ENCODE measurements at places on chromosomes 6 and 20.

GRCh38 chr6:75296811-75297779, 12.5 kb upstream of the TMEM30A start:
- peak; percentile 33 for DNase-seq

GRCh38 chr20:17848249-17849048, 120.1 kb downstream of the SNX5 start:
- DNase-seq, result no peak

DNA sequence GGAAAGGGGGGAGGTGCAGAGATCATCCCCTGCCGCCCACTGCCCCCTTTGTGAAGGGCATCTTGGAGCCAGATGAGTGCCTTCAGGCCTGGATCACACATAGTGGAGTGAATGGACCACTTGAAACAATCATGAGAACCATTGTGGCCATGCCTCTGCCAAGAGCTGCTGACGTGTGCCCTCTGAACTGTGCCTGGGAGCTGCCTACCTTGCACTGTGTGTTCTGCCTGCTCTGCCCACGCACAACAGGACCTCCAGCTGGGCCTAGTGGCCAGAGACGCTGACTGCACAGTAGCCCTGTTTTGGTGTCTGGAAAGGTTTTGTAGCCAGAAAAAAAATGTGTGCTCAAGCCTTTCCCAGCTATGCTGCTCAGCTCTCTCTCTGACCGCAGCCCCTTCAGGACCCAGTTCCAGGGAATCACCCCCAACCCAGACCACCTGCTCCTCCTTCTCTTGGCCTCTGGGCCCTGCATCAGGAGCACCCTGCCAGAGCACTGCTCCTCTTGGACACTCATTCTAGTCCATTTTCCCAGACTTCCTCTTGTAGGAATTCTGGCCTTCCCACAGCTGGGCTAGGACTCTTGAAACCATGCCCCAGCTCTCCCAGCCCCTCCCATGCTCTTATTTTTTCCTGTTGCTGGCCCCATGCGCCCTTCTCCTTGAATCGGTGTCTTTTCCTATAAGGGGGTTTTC, 1.6 kb upstream of the ADIG start:
- DNase-seq, result no peak

- no peak for DNase-seq
Measured at GRCh38 chr20:61114493-61115175, 137.4 kb upstream of the CDH4 start.

GRCh38 chr20:2363587-2363986, 17.1 kb upstream of the TGM6 start:
- DNase-seq, result no peak

DNA sequence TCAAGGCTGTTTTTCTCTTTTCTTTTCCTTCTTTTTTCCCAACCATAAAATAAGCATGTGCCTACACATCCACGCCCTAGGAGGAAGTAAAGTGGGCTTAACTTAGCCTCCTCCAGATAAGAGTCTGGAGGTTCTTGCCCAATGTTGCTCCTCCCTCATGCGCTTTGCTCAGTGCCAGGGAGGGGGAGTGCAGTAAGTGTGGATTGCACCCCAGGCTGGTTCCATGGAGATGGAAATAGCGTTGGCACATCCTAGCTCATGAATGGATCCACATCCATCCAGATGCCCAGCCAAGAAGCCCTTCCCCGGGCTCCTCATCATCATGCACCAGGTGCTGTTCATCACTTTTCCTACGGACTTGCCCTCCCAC, 58.2 kb downstream of the NEDD9 start:
- DNase-seq, result no peak

GRCh38 chr20:61414455-61414991, 162.5 kb downstream of the CDH4 start:
- DNase-seq, result no peak

- no peak for DNase-seq
Measured at GRCh38 chr6:127100510-127101140, 17.8 kb upstream of the RSPO3 start.

DNA sequence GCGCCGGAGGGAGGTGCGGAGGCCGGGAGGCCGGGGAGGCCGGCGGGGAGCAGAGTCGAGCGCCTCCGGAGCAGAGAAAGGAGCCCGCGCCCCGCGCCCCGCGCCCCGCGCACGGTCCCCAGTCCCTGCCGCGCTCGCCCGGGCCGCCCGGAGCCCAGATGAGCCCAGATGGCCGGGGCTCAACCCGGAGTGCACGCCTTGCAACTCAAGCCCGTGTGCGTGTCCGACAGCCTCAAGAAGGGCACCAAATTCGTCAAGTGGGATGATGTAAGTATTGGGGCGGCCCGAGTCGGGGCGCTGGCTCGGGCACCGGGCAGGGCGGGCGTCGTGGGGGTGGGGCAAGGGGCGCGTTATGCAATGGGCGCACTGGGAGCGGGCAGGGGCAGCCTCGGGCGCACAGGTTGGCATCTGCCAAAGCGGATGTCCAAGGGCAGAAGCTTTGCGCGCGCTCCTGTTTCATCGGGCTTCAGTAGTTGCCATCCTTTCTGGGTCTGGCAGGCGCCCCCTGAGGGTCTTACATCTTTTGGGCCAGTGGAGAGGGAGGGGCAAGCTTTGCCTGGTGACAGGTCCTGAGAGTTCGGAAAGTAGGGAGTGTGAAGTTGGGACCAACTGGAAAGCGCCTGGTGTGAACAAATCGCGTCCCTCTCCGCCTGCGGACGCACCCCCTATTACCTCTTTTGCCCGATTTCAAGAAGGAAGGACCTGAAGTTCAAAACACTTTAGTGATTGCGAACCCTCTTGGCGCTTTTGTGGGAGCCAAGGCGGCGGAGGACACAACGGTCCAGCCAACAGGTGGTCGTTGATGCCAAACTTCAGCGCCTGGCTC, 631 bp downstream of the PLCB1 start:
- DNase-seq, result no peak

- DNase-seq, result peak; percentile 73
Measured at GRCh38 chr20:49948809-49949507, 12.8 kb downstream of the RNF114 start.

- no peak for DNase-seq
Measured at GRCh38 chr20:4568361-4568959, 153.2 kb upstream of the PRND start.

- DNase-seq, result no peak
Measured at GRCh38 chr6:82741996-82742385, 323.6 kb downstream of the UBE3D start.

DNA sequence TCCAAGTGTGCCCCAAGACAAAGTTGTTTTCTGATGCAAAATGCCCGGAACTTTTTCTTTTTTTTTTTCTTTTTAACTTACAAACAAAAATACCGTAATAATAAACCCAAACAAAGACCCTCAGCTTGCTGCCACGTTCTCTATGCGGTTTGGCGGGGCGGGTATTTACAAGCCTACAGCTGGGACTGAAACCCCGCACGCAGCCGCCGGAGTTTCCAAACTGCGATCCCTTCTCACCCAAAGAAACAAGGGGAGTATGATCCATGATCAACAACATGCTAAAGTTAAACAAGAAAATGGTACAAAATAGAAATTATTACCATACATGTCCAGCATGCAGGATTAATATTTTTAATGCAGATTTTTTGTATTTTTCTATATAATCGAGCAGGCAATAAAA, 2.1 kb downstream of the MAFB start:
- no peak for DNase-seq
